ENCODE measurements at places on chromosomes 16 and 17.
A peak's percentile ranks its signal among the peaks of the same experiment; 100 is the strongest.

DNA sequence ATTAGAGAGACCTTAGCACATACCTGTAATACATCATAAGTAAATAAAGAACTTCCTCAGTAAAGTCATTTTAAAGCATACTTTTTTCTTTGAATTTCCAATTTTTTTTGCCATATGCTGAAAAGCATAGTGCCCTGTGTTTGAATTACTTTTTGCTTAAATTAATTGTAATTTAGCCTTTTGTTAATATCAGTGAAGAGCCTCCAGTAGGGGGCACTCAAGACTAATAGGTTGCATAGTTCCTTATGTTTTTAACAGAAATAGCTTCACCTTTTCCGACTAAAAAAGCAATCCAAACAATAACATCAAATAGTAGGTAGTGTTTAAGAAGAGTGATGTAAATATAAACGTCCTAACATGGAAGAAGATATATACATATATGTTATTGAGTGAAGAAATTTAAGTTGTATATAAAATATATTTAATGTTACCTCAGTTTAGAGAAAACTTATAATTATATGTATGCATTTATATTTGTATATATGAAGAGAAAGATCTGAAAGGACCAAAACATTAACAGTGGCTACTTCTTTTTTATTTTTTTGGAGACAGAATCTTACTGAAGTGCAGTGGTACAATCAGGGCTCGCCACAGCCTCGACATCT is 18.6 kb downstream of the RAD51C start:
- peak; percentile 35 for DNase-seq

DNA sequence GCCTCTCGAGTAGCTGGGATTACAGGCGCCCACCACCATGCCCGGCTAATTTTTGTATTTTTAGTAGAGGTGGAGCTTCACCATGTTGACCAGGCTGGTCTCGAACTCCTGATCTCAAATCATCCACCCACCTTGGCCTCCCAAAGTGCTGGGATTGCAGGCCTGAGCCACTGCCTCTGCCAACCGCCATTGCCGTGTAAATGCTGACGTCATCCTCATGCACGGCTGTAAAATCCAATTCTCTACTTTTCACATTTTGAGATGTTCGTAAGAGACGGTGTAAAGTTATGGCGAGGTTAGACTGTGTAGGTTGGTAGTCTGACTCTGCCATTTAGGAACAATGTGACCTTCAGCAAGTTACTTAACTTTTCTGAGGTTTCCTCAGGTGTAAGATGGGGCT is 1.7 kb upstream of the DNAJA2 start:
- no peak for DNase-seq

GRCh38 chr17:29292071-29292991 is 1.6 kb downstream of the NUFIP2 start:
- peak; percentile 40 for DNase-seq

GRCh38 chr17:73028299-73028755 is 64.2 kb downstream of the SLC39A11 start:
- peak; percentile 71 for DNase-seq

GRCh38 chr17:62670202-62670821 is 42.8 kb downstream of the MRC2 start:
- DNase-seq, result no peak

DNA sequence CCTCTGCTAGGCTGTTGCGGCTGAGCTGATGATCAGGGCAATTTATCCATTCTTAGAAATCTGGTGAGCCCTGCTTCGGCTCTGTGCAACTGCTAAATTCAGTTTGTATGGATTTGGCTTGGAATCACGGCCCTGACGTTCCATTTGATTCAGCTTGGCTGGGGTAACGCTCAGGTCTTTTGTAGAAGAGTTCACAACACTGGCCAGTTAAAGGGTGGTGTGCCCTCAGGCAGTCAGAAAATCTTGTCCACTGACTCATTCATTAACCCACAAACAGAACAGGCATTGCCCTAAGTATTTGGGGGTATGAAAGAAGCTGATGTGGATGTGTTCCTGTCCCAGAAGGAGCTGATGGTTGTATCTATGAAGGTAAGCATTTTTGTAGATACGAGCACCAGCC is 53.9 kb downstream of the GNAO1 start:
- DNase-seq, result no peak

- no peak for DNase-seq
Measured at GRCh38 chr16:57062329-57062728, 30.1 kb upstream of the CPNE2 start.

- no peak for DNase-seq
Measured at GRCh38 chr16:24164416-24164815, 91.7 kb upstream of the CACNG3 start.

- no peak for DNase-seq
Measured at GRCh38 chr16:35185366-35186044, 1726.1 kb downstream of the TP53TG3F start.

DNA sequence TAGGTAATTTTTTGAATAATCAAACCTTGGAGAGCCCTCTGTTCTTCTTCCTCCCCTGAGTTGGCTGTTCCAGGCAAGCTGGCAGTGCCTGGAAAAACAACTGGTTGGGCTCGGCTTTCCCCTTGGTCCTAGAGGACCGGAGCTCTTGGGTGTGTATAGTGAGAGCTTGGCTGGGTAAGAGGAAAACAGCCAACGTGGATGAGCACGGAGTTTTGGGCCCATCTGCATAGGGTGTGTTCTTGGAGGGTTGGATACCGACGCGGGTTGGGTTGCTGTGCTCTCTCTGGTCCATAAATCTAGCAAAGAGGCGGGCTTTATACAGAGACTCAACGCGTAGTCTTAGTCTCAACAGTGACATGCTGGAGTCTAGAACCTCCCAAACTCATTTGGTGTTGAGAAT is 23.2 kb downstream of the ITGB3 start:
- peak; percentile 57 for DNase-seq

- DNase-seq, result no peak
Measured at GRCh38 chr17:53724726-53725125, 98.0 kb upstream of the KIF2B start.

- DNase-seq, result no peak
Measured at GRCh38 chr16:15031179-15031578, 24.7 kb downstream of the NTAN1 start.

DNA sequence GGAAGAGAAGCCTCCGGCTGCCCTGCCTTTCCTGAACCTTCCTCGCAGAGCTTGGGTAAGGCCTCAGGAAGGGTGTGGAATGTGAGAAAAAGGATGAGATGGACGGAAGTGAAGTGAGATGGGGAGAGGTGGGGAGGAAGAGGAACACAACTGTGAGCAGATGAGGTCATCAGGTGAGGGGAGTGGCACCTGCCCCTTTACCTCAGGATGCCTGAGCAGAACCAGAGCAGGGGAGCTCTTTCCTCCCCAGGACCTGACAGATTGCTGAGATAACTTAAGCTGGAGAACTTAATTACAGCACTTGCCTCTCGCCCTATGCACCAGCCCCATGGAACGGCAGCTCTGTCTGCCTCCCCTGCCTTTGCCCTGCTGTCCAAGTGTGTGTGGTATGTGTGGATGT is 29.8 kb downstream of the TMEM132E start:
- DNase-seq, result no peak

DNA sequence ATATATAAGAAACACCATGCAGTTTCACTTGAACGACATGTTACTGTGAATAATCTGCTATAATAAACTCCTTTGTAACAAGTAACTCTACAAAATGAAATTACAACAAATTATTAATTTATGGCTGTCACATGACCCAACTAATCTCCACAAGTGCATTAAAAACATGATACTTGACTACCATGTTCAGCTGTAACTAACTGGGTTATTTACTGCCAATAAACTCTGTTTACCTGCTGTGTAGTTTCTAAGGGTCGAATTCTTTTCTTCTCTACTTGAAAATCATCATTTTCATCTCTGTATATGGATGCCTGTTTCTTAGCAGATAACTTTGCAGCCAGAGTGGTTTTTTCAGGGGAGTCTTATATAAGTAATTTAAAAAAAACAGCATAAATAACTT is 14.4 kb downstream of the BRIP1 start:
- no peak for DNase-seq

- no peak for DNase-seq
Measured at GRCh38 chr17:17353625-17354484, 50.7 kb downstream of the NT5M start.

DNA sequence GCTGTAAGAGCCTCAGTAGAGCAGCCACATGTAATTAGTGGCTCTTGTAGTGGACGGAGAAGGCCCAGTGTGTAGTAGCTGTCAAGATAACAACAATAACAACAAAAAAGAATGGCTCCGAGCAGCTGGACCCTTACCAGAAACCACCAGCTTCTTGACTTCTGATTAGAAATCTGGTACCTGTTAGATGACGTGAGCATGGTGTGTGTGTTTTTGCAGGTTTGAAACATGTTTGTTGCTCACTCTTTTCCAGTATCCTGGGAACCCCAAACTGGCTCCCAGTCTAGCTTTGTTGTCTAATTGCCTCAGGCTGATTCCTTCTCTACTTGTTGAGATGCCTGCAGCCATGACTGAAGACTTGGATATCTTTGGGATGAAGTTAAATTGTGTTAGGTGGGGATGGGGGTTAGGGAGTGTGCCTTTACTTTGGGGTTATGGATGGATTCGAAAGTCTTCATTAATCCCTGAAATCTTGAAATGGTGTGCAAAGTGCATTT is 21.0 kb downstream of the IGF2BP1 start:
- no peak for DNase-seq

- DNase-seq, result no peak
Measured at GRCh38 chr17:57862694-57863667, 13.1 kb upstream of the MRPS23 start.

DNA sequence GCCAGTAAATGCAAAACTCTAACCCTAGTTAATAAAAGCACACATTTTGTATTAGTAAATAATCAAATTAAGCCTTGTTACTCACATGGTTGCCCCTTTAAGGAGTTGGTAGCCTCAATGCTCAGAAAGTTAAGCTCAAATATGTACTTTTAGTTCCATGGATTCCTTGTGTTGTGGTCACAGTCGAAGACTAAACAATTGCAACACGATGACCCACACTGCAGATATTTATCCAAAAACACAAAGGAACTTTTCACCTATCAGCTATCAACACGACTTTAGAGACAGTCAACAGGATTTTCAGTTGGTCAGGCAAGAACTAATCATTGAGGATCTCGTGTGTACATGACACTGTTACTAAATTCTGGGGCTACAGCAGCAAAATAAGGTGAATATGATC is 47.4 kb upstream of the NUDT7 start:
- peak; percentile 45 for DNase-seq

DNA sequence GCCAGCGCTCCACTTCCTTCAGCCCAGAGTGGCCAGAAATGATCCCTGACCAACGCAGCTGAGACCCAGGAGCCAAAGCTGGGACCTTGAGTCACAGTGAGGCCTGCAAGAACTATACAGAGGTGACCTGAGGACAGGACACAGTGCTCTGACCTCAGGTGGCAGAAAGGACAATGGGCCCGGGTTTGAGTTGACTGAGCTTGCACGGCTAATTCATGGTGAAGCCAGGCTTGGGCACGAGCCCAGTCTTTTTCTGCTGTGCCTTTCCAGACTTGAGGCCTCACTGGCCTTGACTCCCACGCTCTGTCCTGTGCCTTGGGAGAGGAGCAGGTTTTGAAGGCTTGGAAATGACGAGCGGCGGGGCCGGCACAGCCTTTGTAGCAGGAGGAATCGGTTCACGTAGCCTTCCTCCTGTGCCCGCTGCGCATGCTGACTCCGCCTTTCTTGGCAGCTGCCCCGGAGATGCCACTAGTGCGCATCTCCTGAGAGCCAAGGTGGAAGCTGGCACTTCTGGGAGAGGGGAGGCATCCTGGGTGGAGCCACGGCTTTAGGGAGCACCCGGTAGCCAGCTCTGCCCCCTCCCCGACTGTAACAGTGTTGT is 34.9 kb downstream of the NDEL1 start:
- DNase-seq, result no peak

GRCh38 chr17:79777894-79778503 is at the start of gene CBX2:
CBX2 (plus strand) TSS chr17:79778148; CDS start chr17:79778236, 88 bp downstream.
- peak; percentile 72 for DNase-seq

GRCh38 chr17:80520810-80521455 is 23.7 kb upstream of the RPTOR start:
- DNase-seq, result no peak

- DNase-seq, result peak; percentile 83
Measured at GRCh38 chr16:58451945-58452401, 48.0 kb upstream of the NDRG4 start.

DNA sequence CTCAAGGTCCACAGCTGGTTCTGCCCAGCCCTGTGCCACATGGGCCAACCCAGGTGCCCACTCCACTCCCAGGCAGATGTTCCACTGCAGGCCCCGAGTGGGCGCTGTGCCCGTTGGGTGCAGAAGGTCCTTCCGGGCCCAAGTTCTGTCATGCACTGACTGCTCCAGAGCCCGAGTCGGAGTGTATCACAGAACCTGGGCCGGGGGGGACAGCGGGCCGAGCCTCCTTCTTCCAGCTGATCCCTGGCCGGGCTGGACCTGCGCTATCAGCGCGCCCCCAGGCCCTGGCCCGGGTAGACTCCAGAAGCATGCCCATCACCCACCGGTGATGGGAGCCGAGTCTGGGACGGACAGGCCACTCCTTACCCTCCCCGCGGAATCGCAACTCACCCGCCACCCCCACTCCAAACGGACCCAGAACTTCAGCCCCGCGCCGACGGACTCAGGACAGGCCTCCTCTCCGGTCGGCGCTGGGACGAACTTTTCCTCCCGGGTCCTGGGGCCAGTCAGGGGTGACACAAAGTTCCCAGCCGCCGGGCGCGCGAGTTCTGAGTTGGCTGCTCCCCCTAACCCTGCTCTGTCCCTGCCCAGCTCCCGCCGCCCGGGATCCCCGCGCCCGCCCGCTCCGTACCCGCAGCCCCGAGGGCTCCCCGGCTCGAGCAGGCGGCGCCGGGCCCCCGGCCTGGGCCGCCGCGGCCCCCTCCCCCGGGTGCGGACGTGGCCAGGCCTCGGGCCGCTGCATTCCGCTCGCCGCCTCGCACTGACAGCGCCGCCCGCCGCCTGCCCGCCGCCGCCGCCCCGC is at the start of gene COPZ2:
TSS of gene COPZ2 (minus strand) at position 762 of the 802 bp plus-strand sequence. CDS start at position 742, 20 bp downstream.
- peak; percentile 44 for DNase-seq

DNA sequence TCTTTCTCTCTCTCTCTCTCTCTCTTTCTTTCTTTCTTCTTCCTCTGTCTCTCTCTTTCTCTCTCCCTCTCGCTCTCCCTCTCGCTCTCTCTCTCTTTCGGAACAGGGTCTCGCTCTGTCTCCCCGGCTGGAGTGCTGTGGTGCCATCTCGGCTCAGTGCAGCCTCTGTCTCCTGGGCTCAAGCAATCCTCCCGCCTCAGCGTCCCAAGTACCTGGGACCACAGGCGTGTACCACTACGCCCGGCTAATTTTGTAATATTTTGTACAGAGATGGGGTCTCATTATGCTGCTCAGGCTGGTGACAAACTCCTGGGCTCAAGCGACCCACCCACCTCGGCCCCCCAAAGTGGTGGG is 12.7 kb upstream of the KLHDC4 start:
- DNase-seq, result no peak
